ENCODE measurements at places on chromosomes 5 and 9.

- no peak for DNase-seq
Measured at GRCh38 chr9:8799206-8799605, 999.6 kb upstream of the DMAC1 start.

DNA sequence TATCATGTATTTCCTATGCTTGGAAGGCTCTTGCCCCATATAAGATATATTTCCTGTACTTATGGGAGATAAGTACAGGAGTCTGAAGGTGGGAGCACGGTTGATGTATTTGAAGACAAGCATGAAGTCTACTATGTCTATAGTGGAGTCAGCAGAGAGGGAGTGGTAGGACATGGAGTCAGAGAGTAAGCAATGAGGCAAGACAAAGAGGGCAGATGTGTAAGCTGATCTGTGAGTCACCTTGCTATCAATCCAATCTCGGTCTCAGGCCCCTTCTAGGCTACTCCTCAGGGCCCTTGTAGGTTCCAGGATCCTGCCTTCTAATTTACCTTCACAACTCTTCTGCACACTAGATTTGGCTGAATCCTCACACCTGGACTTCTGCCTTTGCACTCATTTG is 105.5 kb downstream of the MACIR start:
- DNase-seq = no peak

- no peak for DNase-seq
Measured at GRCh38 chr5:157961896-157962590, 103.1 kb upstream of the CLINT1 start.

GRCh38 chr5:135131801-135132680 is 98.0 kb upstream of the PITX1 start:
- DNase-seq = no peak

- DNase-seq = no peak
Measured at GRCh38 chr5:173717959-173718358, 101.5 kb upstream of the BOD1 start.

DNA sequence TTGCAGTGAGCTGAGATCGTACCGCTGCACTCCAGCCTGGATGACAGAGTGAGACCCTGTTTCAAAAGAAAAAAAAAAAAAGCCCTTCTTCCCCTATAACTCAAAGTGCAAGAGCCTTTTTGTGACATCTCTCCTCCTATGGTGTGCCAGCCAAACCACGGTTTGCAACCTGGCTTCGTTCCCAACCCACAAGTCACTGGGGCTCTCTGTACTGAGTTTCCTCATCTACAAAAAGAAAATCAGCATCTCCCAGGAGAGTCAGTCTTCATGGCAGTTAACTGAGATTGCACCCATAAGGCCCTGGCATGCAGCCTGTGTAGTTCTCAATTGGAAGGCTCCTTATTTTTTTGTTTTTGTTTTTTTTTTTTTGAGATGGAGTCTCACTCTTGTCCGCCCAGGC is 14.8 kb downstream of the ODF2 start:
- no peak for DNase-seq

All from left forelimb (tissue), 1 donor.